ENCODE measurements at places on chromosomes 3 and 15. TPM values are rescaled to one million over a fixed set of nuclear protein-coding genes. Genes with fewer than 3 reads are reported as not detected.

C3orf80 gene
- 2.8 TPM for total RNA-seq

ITPKA gene
- 16.7 TPM for total RNA-seq

ERICH6 gene
- 9.7 TPM for total RNA-seq

HAPLN3 gene
- total RNA-seq, result 5.0 TPM

UMPS gene
- total RNA-seq, result 24.6 TPM

FANCD2OS gene
- total RNA-seq, result 25.8 TPM
